ENCODE measurements at places on chromosomes 12 and 14. TPM values are rescaled to one million over a fixed set of nuclear protein-coding genes. Genes with fewer than 3 reads are reported as not detected.

The CIDEB gene
- not detected for total RNA-seq

The PRB2 gene
- not detected for total RNA-seq

The TMCC3 gene
- total RNA-seq = 11.5 TPM

The TAC3 gene
- total RNA-seq = 0.47 TPM

The TAS2R43 gene
- 1.9 TPM for total RNA-seq

The SRRM4 gene
- 1.9 TPM for total RNA-seq

The AMHR2 gene
- total RNA-seq = 12.3 TPM
